ENCODE measurements at places on chromosomes 13 and 19. TPM values are rescaled to one million over a fixed set of nuclear protein-coding genes. Genes with fewer than 3 reads are reported as not detected.
A peak's percentile ranks its signal among the peaks of the same experiment; 100 is the strongest.

Gene SELENOW
- 224 TPM for total RNA-seq

Gene OLFM2
- total RNA-seq, result 7.0 TPM

Gene FAM216B
- not detected for total RNA-seq

GRCh38 chr13:48159401-48159800 is 64.5 kb upstream of the MED4 start:
- no peak for DNase-seq

DNA sequence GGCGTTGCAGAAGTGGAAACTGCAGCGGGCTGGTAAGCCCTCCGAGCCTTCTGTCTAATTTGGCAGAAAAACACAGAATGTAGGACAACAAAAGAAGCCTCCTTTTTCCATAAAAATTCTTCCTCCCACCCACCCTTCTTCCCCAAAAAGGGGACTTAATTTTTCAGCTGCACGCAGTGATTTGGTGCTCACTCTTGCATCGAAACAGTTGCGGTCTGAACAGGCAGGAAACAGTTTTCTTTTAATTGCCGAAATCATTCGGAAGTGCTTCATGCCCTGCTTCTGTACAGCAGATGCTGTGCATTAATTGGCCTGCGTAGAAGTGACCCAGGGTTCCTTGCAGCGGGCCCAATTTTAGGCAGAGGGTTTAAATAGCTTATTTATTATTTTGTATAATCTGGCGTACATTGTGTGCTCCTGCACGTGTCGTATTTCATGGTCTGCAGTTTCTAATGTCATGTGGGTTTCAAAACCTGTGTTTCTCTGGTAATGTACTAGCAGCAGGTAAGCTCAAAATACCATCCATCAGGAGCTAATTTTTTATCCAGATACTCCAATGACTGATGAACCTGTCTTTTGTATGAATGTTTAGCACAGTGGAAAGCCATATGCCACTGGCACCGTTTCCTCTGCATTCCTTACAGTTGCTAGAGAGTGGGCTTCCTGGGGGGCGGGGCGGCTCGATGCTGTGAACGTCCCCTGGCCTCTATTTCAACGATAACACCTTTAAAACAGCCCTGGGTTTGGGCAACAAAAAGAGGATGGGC is 66.6 kb downstream of the GGACT start:
- no peak for DNase-seq

DNA sequence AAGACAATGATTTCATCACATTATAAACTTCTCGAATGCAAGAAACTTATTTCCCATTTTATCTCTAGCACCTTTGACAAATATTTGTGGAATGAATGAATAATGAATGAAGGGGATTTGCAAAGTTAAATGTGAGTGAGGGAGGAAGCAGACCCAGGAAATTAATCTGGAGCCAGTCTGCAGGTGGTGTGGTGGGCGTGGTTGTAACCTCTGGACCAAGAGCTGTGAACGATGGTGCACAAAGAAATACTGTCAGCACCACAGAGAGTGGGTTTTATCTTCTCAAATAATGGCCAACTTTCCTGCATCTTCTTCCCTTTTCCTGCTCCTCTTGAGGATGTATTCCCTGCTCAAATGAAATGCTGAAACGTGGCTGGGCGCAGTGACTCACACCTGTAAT is 11.0 kb upstream of the ZNF792 start:
- no peak for DNase-seq

DNA sequence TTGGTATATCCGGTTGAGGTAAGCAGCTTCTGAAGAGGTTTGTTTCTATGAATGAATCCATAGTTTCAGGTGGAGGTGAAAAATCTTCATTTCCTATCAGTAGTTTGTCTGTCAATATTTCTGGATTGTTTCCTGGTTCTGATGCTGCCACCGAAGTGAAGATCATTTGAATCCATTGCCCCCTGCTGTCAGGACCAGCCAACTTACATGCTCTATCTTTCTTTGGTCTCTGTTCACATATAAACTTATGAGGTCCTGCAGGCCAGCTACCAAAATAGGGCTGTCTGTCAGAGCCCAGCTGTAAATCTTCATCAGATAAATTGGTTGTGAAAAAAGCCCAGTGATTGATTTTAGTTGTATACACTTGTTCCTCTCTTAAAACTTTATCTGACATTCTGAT is 15.2 kb upstream of the N4BP2L1 start:
- DNase-seq, result no peak

DNA sequence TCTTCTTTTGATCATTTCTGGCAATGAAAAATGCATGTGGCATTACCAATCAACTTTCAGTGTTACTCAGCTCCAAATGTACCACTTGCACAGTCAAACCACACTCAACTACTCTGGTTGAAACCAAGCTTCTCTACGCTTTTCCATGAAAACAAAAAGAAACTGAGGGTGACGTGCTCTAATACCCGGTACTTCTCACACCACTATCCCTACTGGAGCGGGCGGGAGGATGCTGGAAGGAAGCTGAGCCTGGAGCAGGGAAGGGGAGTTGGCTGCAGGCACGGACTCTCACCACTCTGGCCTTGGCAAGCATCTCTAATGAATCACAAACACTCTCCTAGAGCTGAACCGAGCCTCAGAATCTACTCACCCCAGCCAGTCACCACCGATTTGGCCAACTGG is 48.2 kb downstream of the STK24 start:
- DNase-seq, result no peak

- DNase-seq, result no peak
Measured at GRCh38 chr13:45788011-45788410, 63.5 kb downstream of the SIAH3 start.

DNA sequence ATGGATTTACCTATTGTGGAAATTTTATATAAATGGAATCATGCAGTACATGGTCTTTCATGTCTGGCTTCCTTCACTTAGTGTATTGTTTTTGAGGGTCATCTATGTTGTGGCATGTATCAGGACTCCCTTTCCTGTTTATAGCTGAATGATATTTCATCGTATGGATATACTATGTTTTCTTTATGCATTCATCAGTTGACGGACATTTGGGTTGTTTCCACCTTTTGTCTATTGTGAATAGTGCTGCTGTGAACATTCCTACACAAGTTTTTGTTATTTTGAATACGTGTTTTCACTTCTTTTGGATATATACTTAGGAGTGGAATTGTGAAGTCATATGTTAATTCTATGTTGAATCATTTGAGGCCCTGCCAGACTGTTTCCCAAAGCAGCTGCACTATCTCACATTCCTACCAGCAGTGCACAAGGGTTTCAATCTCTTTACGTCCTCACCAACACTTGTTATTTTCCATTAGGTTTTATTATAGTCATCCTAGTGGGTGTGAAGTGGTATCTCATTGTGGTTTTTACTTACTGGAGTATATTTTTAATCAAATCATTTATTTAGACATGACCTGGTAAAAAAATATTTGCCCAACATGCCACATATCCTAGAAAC is 262.7 kb downstream of the DLEU7 start:
- DNase-seq, result peak; percentile 8

GRCh38 chr19:43465468-43466120 is at the start of gene LYPD3:
Gene LYPD3 (minus strand): TSS chr19:43465608. CDS start chr19:43465571, 37 bp downstream.
- DNase-seq, result peak; percentile 28

DNA sequence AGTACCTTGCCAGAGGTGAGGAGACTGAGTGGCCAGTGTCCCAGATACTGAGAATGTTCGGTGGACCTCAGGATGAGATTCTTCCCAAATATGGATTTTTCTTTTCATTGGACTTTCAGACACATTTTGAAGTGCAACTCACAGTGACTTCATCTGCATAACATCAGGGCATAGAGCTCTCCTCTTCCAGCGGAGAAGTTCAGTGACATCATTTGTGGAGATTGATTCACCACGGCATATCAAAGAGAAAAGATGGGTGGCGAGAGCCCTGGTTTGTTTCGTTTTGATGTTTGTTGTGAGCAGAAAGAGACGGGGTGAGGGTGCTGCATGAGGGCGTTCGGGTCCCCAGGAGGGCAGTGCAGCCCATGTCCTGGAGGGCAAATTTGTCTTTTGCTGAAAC is 120.1 kb upstream of the GPR12 start:
- DNase-seq, result no peak

GRCh38 chr19:42468273-42468796 is 25.6 kb upstream of the CXCL17 start:
- DNase-seq, result peak; percentile 80
